NCI-H1048 (cell line): ENCODE measurements at places on chromosomes 5 and 9.

- DNase-seq = no peak
These were observed 196.9 kb upstream of the PANK3 start for GRCh38 chr5:168776070-168776469.

GRCh38 chr9:15158064-15158463, 149.0 kb downstream of the TTC39B start:
- DNase-seq = no peak

DNA sequence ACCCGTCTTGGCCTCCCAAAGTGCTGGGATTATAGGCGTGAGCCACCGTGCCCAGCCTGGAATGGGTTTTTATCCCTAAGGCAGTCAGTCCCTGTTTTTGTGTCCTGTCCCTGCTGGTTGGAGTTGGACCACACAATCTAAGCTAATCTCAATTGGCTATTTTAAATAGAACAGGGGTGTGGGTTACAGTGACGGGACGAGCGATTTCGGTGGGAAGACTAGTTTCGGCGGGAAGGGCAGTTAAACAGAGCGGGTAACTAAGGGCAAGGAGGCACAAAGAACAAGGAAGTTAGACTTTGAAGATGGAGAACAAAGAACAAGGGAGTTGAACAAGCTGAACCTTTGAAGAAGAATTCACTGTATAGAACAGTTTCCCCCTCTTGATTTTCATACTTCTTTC, 1.4 kb downstream of the GTF3C5 start:
- DNase-seq = no peak

- DNase-seq = no peak
These were observed 7.3 kb downstream of the CRHBP start for GRCh38 chr5:76960004-76960625.

GRCh38 chr5:79200573-79201183, 35.3 kb upstream of the JMY start:
- DNase-seq = no peak

GRCh38 chr5:6774721-6775204, 61.5 kb downstream of the TENT4A start:
- no peak for DNase-seq

- DNase-seq = no peak
These were observed 64.7 kb upstream of the ITGA2 start for GRCh38 chr5:52924456-52924855.
